ENCODE measurements at places on chromosomes 11 and 22.

- DNase-seq, result no peak
Observed at GRCh38 chr22:30541961-30542810, 4.4 kb downstream of the SEC14L6 start.

DNA sequence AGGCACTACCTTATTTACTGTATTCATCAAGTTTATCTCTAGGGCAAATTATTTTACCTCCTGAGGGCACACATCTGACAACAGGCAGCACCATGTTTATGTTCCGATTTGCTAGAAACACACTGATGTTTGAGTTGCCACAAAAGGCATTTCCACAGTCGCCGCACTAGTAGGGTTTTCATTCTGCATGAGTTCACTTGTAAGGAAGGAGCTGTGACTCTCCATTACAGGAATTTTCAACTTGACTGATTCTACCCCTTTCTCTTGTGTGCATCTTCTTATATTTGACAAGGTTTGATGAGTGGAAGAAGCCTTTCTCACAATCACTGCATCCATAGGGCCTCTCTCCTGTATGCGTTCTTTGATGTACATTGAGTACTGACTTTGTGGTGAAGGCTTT lies 455.9 kb upstream of the CNTN5 start:
- no peak for DNase-seq

- no peak for DNase-seq
Observed at GRCh38 chr22:20436307-20436767, 1.3 kb downstream of the SCARF2 start.

- DNase-seq, result no peak
Observed at GRCh38 chr11:44424841-44425240, 114.9 kb upstream of the ALX4 start.

GRCh38 chr11:89667001-89667400 lies 43.1 kb upstream of the TRIM77 start:
- no peak for DNase-seq

- no peak for DNase-seq
Observed at GRCh38 chr11:75023446-75024067, 34.8 kb downstream of the NEU3 start.

DNA sequence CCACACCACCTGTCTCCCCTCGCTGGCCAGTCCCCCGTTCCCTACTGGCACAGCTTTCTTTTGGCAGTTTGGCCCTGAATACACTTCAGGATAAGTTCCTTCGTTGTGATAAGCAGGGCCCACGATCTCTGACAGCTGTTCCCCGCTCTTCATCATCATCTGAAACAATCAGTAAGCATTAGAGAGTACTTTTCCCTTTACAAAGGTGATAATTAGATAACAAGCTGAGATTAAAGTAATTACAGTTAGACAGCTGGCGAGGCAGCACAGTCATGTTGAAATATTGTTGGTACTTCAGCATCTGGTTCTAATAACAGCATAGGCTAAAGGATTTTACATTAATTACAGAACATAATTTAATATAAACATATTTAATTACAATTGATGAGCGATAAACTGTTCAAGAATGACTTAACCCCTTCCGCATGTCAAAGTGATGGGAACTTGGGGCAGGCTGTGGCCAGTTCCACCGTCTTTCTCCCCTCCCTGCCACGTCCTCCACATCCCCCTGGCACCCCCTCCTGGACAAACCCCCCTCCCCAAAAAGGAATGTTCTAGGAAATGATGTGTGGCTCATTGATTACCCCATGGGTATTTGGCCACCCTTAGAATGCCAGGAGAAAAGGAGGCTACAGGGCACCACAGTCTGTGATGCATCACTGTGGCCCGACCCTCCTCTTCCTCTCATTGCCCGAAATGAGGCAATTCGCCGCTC lies 134.9 kb downstream of the RCN1 start:
- no peak for DNase-seq

DNA sequence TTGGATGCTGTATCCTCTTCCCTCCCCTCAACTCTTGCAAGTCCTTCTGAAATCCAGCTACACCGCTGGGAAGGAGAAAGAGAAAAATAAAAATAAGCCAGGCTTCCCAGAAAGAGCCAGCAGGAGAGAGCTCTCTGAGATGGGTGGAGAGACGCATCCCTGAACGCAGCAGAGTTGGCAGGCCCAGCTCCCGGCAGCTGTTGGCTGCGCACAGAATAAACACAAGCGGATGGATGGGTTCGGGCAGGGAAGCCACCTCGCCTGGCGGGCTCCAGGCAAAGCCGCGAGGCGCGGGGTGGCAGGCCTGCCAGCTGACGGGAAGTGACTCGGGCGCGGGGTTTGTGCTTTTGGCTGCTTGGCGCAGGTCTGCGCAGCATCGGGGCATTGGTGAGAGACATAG lies 537.7 kb downstream of the MIAT start:
- DNase-seq, result no peak

- DNase-seq, result no peak
Observed at GRCh38 chr11:44608651-44608990, 43.2 kb downstream of the CD82 start.

- DNase-seq, result no peak
Observed at GRCh38 chr11:122123263-122123929, 7.4 kb upstream of the BLID start.

DNA sequence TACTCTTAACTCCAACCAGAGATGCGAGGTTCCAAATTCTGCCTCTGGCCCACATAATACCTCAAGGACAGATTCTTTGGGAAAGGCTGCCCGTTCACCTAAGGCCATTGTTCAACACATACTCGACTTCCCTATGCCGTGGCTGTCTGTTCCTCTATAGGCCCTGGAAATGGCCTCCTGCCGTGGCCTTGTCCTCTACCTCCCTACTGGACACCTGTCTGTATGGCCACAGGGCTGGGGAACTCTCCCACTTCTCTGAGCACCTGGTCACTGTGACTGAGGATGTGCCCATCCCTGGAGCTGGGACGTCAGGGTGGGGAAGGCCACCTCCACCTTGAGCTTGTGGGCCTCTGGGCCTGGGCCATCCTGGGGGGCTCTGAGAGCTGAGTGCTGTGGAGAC lies 340.5 kb upstream of the B3GAT1 start:
- DNase-seq, result no peak
